ENCODE measurements at places on chromosomes 16 and 17. TPM values are rescaled to one million over a fixed set of nuclear protein-coding genes. Genes with fewer than 3 reads are reported as not detected.

Gene ALOX15
- total RNA-seq, result not detected

Gene KRTAP1-1
- total RNA-seq, result not detected

Gene PMFBP1
- total RNA-seq, result 0.33 TPM

Gene CCP110
- 23.3 TPM for total RNA-seq

DNA sequence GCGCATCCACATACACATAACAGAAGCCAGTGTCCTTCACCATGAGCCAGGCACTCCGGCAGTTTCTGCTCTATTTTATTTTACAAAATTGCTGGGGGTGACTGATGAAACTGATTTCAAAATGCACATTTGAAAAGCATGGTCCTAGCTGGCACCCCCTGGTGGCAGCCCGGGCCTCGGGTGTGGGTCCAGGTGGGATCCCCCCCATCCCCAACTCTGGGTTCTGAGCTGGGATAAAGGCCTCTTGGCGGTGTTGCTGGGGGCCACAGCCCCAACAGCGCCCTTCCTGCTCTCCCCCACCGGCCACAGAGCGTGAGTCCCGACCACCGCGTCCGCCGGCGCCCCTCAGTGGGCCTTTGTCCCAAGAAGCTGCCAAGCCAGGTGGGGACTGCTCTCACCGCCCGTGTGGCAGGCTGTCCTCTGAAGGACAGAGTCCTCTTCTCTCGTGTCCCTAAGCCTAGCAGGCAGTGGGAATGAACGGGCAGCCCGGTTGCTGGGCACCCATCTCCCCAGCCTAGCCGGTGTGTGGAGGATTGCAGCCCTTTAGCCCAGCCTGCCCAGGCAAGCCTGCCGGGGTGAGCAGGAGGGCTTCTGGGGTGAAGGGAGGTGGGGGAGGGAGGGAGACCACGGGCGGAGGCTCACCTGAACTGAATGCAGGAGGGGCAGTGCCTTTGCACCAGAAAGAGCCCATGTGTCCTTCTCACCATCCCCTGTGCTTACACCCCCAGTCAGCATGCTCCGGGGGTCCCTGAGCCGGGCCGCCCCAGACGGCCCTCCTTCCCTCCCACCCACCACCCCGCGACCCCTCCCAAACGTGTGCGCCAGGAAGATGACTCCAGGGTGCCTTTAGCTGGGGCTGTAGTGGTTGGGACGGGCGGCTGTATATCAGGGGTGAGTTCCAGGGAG, 898 bp downstream of the SNAI3 start:
- DNase-seq, result peak; percentile 62

GRCh38 chr17:67246403-67246652, 1.3 kb upstream of the HELZ start:
- DNase-seq, result no peak

GRCh38 chr17:66900126-66901010, 64.1 kb upstream of the CACNG4 start:
- peak; percentile 41 for DNase-seq

GRCh38 chr16:79066561-79066960, 534.0 kb downstream of the MAF start:
- no peak for DNase-seq

DNA sequence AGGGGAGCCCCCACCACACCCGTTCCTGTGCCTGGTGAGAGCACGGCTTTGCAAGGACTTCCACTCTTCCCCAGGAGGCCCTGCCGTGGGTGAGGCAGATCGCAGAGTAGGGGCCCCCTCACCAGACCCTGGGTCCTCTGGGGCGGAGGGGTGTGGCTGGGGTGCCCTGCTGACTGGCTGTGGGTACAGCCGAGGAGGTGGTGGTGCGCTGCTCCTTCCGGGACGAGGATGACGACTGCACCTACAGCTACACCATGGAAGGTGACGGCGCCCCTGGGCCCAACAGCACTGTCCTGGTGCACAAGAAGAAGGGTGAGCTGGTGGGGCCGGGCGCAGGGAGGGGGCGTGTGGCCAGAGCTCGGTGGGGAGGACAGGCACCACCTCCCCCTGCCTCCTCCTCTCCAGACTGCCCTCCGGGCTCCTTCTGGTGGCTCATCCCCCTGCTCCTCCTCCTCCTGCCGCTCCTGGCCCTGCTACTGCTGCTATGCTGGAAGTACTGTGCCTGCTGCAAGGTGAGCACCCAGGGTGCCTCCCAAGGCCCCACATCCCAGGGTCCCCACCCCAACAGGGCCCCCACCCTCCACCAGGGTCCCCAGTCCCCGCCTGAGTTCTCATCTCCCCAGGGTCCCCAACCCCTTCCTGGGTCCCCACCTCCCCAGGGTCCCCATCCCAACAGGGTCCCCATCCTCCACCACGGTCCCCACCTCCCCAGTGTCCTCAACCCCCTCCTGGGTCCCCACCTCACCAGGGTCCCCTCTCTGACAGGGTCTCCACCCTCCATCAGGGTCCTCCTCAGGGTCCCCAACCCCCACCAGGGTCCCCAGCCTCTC, 16.1 kb downstream of the ITGB4 start:
- DNase-seq, result no peak

- no peak for DNase-seq
Measured at GRCh38 chr17:45451131-45451530, 18.5 kb upstream of the ARHGAP27 start.

DNA sequence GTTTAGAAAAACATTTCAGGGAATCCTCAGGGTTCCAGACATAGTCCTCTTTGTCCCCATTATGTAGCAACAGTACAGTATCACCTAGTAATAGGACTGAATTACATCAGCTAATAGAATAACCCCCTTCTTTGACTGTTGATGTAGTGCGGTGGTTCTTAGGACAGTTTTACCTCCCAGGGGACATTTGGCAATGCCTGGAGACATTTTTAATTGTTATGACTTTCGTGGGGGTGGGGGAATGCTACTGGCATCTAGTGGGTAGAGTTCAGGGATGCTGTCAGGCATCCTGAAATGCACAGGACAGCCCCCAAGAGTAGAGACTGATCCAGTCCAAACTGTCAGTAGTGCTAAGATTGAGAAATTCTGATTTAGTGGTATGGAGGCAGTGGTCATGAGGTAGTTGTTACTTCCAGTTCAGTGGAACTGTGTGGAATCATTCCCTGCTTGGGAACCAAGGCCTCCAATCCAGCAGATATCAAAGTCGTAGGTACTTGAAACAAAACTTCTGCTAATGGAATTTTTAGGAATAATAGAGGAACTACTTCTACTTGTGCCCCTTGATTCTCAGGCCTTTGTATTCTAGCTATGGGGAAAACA, 20.3 kb downstream of the NF1 start:
- DNase-seq, result no peak
